ENCODE measurements at places on chromosomes 11 and 22. TPM values are rescaled to one million over a fixed set of nuclear protein-coding genes. Genes with fewer than 3 reads are reported as not detected.

GRCh38 chr22:47564158-47564450, 801.7 kb downstream of the TBC1D22A start:
- no peak for DNase-seq

DNA sequence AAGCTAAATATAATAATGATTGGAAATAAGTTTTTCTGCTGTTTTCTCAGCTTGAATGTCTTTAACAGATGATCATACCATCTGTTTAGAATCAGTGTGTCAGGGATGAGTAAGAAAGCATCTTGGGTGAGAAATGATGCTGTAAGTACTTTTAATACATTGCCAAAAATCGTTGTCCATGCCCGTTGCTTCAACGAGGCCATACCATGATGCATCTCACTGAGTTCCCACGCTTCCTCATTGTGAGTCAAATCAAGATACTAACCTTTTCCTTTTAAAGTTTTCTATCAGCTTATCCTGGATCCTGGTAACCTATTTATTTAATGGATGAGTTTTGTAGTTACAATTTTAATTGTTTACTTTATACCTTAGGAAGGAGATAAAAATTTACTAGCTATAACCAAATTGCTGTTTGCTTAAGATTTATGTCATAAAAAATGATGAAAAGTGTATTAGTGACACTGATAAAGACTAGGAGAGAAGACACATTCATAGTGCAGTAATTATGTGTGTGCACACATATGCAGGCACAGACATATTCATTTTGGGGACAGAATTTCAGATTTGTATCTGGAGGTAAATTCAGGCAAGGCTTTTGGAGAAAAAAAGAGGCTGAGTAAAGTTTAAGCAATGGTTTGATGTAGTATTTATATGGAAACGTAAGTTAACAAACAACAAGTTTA, 154.8 kb downstream of the UVRAG start:
- peak; percentile 2 for DNase-seq

PHETA2 gene
- 4.3 TPM for total RNA-seq

DNA sequence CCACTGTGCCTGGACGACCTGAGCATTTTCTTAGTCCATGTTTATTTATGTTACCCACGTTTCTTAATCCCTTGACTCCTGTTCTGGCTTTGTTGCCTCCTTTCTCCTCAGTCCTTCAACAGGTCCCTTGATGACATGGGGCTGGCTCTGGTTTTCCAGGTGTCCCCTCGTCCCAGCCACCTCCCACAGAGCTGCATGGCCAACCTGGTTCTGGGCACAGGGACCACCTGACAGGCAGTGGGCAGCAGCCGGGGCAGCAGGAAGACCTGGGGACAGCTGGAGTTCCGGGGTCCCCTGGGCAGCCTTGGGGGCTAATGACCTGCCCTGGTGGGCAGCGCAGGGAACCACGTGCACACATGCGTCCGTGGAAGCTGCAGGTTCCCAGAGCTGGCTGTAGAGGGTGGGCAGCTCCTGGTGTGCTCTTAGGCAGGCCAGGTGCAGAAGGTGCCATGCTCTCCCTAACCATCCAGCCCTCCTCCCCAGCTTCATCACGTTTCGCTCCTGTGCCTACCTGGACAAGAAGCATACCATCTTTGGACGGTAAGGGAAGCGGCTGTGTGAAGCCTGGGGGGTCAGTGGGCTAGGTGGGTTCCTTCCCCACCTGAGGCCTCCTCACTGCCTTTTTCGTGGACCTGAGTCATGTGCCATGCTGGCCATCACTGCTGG, 27.7 kb downstream of the PPIL2 start:
- no peak for DNase-seq

CD3D gene
- not detected for total RNA-seq

DNA sequence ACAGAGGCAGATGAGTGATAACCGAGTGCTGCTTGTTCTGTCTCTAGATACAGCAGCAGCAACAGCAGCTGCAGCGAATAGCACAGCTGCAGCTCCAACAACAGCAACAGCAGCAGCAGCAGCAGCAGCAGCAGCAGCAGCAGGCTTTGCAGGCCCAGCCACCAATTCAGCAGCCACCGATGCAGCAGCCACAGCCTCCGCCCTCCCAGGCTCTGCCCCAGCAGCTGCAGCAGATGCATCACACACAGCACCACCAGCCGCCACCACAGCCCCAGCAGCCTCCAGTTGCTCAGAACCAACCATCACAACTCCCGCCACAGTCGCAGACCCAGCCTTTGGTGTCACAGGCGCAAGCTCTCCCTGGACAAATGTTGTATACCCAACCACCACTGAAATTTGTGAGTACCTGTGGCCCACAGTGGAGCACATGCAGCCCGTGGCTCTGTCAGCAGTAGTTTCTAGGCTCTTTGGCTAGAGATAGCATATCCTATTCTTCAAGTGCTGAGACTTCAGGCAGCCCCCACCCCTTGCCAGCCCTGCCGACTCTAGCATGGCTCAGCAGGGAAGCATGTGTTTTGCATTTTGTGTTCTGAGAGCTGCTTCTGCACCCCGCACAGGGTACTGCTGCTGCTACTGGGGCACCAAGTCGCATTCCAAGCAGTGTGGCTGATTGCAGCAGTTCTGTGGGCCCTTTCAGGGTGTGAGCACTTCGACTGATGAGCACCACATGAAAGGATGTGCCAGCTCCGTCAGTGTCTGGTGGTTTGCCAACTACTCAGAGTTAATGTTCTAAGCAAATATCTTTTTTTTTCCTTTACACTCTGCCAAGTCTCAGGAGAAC, 59.2 kb downstream of the MED15 start:
- peak; percentile 61 for DNase-seq

ZBTB16 gene
- total RNA-seq = 20.2 TPM

- DNase-seq = peak; percentile 91
These were observed 28.4 kb upstream of the RAPSN start for GRCh38 chr11:47477323-47477722.

SHANK2 gene
- total RNA-seq = 5.8 TPM

GRCh38 chr22:22403306-22403705, 105.2 kb downstream of the ZNF280B start:
- DNase-seq = no peak

- DNase-seq = no peak
These were observed 107.8 kb downstream of the LARGE1 start for GRCh38 chr22:33812360-33812977.

- DNase-seq = no peak
These were observed 12.5 kb downstream of the LRP4 start for GRCh38 chr11:46905806-46906205.

GRCh38 chr11:109584001-109584972, 162.3 kb downstream of the C11orf87 start:
- DNase-seq = no peak

DNA sequence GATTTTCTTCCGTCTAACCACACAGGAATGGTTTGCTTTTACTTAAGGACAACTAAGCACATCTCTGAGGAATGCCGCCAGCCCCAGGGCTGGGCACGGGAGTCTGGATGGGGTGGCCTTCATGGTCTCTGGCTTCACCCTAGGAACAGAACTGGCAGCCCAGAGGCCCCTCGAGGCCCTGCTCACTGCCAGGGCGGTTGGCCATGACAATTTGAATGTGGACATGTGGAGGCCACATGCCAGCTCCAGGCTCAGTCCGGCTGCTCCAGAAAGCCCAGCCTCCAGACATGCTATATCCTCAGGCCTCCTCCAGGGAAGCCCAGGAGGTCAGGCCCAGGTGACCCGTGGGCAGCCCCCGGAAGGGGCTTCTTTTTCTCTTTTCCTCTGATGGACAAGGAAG, 84.0 kb upstream of the FGF3 start:
- no peak for DNase-seq

DNA sequence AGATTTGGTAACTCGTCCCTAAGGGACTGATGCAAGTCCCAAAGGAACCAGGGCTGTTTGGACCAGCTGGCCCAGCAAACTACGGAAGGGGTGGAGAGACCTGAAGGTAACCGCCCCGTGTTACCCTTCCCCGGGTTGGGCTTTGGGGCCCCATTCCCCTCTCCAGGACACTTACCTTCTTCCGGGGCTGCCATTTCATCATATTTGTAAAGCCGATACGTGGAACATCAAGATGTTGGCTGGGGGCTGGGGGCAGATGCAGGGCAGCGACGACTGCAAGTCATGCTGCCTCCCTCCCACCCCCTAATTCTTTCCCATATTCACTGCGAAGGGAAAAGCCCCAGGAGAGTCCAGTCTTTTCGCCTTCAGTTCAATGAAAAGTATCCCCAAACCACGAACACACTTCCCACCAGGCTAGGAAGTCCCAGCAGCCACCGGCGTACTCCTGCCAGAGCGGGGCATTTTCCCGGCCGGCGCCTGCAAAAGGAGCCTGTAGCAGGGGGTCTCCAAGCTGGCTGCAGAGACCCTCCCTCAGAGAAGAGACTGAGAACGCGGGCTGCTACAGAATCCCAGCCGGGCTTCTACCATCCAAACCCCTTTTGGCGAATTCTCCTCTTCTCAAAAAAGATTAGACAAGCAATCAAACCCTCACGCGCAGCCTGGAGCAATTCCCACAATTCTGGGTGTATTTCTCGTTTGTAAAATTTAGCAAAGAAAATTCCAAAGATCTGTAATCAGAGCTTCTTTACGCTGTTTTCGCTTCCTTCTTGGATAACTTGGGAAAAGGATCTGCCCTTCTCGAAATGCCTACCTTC, 236.7 kb downstream of the TTC28 start:
- DNase-seq = no peak

AIP gene
- 34.5 TPM for total RNA-seq

GRCh38 chr11:92829121-92829520, 140.3 kb upstream of the MTNR1B start:
- no peak for DNase-seq

- DNase-seq = no peak
These were observed 14.8 kb downstream of the SGSM3 start for GRCh38 chr22:40385036-40385782.

DNA sequence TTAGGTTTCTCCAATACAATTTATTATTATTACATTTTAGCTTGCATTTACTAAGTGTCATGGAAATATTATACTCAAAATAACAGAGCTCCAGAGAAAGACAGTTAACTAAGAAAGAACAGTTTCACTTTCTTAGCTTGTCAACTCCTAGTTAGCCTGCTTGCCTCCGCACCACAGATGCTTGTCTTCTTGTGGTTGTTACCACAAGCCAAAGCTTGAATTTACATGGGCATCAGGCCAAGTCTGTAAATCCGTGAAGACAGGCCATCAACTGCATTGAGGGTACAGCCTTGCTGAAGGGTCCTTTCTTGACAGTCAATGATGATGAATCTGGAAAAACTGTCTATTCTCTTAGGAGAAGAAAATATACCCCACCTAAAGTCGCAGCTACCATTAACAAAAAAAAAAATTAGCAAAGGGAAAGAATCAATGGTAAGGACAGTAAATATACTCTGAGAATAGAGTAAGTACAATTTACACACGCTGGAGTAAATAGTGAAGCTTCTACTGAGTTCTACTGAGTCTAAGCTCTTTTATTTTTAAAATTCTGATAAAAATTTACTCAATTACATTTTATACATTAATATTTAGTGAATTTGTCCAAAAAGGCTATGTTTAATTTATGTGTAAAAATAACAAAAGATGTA, 15.6 kb upstream of the DENND5A start:
- peak; percentile 60 for DNase-seq

APOBEC3H gene
- total RNA-seq = not detected

- no peak for DNase-seq
These were observed 343.6 kb upstream of the MTNR1B start for GRCh38 chr11:92625894-92626293.

FXYD6 gene
- total RNA-seq = not detected

OR10D3 gene
- total RNA-seq = not detected

- no peak for DNase-seq
These were observed 1.0 kb downstream of the UQCR10 start for GRCh38 chr22:29768052-29768693.

HORMAD2 gene
- total RNA-seq = not detected

- no peak for DNase-seq
These were observed 3.1 kb upstream of the CLDN5 start for GRCh38 chr22:19527321-19527721.

GRCh38 chr11:88543902-88544655, 206.5 kb upstream of the CTSC start:
- peak; percentile 87 for DNase-seq

GAS2 gene
- total RNA-seq = 1.4 TPM

- peak; percentile 30 for DNase-seq
These were observed 129.7 kb downstream of the LDLRAD3 start for GRCh38 chr11:36073411-36074203.

DNA sequence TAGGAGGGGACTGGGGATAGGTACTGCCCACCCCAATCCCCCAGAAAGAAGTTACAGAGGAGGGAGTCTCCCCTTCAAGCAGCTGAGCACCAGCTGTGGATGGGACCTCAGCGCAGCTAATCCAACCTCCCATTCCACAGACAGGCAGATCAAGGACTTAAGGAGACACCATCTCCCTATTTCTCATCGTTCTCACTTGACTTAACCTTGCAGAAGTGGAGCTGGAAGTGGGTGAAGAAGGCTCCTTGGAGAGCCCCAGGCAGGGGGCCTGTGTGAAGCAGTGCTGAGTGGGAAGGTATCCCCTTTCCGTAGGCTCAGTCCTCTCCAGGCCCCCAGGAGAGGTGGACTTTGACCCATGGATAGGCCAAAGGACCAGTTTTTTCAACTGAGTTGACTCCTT, 27.3 kb downstream of the USP35 start:
- no peak for DNase-seq

DNA sequence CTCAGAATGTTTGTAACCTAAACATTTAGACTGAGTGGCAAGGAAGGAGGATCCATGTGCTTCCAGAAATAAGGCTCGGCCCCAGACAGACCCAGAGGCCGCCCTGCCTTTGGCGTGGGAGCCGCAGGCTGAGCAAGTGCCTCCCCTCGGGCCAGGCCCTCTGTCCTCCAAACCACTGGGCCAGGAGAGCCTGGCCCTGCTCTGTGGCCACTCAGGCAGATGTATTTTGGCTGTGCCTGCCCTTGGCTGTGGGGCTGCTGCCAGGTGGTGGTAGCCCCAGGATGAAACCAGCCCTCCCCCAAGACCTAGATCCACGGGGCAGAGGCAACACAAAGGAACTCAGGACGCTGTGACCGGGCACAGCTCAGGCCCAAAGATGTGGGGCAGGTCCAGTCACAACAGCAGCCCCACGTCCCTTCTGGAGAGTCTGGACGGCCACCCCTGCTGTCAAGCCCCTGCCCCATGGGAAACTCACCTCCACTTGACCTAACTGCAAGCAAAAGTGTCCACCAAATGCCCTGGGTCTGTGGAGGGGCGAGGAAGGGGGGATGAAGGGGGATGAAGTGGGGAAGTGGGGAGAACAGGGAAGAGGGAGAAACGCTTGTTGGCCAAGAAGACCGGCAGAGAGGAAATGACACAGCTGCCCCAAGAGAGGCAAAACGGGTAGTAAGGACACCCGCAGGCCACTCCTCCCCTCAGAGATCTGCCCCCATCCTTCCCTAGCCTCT, 24.0 kb downstream of the PISD start:
- no peak for DNase-seq

B3GAT1 gene
- total RNA-seq = under 0.01 TPM

GNAZ gene
- total RNA-seq = 12.0 TPM
